ENCODE measurements at places on chromosomes 1 and 21.
A peak's percentile ranks its signal among the peaks of the same experiment; 100 is the strongest.

DNA sequence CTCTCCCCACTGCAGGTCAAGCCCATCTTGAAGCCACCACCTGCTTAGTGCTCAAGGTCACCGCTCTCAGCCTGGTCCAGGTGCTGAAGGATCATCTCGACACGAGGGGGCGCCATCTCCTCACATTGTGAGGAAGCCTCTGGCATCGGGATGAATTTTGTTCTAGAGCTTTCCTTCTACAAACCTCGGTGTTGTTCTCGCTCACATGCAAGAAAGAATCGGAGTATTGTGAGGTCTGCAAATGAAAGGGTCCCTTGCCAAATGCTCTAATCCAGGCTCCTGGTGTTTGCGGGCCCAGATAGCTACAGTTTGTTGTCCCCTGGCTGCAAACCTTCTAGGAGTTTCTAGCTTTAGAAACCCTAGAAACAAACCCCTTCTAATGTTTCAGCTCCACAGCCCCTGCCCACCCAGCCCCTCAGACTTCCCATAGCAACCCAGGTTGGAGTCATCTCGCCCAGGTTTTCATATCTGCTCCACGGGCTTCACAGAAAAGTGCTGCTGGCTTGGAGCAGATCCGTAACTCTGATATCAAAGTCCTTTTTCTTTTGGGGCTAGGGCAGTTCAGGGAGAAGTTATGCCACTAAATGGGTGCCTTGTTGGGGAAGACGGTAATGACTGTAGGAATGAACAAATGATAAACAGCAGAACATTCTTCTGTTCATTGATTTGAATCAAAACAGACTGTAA is 8.6 kb upstream of the ATP5PO start:
- DNase-seq: peak; percentile 21

DNA sequence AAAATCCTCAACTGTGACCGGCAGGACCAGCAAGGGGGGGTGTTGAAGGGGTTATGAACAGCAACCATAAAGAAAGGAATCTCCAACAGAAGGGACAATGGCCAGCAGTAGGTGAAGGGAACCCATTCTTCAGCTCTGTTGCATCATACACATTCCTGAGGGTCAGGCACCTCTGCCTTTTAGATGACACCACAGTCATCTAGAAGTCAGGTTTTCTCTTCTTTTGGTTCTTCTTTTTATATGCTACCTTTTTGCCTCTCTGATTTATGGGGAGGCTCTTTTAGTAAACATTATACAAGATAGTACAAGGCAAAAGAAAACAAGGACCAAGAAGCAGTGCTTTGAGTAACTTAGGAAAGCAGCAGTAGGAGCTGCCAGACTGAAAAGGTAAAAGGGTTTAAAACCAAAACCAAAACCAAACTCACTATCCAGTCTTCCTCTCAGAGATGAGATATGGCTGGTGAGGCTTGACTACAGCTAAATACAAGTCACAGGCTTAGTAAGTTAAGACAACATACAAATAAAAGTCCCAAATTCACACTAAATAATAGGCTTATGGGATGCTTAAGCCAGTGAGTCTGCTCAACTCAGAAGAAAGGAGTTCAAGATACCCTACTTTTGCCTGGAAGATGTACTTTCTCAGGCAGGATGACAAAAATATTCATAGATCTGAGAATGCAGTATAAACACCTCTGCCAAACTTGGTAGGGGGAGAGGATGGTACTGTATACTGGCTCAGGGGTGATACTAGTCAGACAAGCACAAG is 4.1 kb downstream of the TEX38 start:
- DNase-seq: no peak

DNA sequence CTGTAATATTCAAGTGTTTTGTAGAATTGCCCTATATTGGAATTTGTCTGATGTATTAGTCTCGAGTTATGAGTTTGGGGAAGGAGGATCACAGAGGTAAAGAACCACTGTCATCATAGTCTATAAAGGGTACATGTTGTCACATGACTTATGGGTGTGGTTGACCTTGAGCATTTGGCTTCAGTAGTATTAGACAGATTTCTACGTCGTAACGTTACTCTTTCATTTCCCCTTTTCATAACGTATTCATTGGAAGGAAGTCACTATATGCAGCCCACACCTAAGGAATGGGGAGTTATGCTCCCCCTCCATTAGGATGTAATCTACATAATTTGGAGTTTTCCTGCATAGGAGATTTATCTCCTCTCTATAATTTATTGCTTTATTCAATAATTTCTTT is 110.1 kb upstream of the VAV3 start:
- DNase-seq: no peak

- DNase-seq: peak; percentile 56
Measured at GRCh38 chr1:29569971-29570634, 333.8 kb downstream of the PTPRU start.

GRCh38 chr1:205346956-205347574 is 9.7 kb downstream of the KLHDC8A start:
- DNase-seq: no peak

DNA sequence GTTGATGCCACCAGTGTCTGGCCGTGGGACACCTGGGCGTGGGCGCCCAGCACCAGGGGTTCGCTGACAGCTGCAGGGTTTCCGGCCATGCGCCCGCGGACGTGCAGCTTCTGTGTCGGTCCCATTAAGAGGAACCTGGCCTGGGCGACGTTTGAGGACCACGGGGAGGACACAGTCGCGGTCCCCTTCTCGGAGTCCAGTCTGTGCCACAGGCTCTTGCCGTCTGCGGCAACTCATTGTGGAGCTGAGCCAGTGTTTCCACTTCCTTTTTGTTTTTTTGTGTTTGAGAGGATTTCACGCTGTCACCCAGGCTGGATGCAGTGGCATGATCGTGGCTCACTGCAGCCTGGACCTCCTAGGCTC is 1.6 kb upstream of the C1orf159 start:
- DNase-seq: no peak

DNA sequence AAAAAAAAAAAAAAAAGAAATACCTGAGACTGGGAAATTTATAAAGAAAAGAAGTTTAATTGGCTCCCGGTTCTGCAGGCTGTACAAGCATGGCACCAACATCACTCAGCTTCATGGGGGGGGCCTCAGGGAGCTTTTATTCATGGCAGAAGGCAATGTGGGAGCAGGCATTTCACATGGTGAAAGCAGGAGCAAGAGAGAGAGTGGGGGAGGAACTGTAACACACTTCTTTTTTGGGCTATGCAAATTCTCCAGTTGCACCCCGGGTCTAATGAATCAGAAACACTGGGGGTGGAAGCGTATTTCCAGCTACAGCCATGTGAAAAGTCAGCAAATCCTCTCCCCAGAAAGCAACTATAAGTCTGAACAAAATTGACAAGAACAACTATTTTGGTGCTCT is 11.8 kb upstream of the SOD1 start:
- DNase-seq: no peak

GRCh38 chr21:33374080-33374449 is 29.1 kb upstream of the IFNGR2 start:
- no peak for DNase-seq

GRCh38 chr1:211520641-211521040 is 28.7 kb upstream of the RD3 start:
- no peak for DNase-seq

- DNase-seq: no peak
Measured at GRCh38 chr1:199742547-199742946, 285.0 kb upstream of the NR5A2 start.

DNA sequence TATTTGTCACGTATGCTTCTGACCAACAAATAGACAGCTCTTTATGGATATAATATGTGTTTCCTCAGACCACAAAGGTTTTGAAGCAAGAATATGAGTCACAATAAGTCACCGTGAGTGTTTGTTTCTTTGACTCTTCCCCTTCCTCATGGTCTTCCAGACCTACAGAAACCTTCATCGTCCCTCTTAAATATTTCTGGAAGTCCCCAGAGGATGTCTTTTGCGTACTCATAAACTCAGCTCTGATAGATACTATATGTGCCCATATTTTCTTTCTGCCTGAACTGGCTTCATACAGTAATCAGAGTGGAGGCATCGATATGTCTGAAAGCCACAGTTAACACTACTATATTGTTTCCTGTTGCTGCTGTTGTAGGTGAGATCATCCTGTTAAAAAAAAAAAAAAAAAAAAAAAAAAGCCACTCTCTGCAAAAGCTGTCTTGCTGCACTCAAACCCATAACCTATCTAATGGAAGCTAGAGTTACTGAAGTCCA is 38.4 kb downstream of the ADAMTS1 start:
- DNase-seq: no peak

- no peak for DNase-seq
Measured at GRCh38 chr1:172900376-172900997, 150.3 kb downstream of the TNFSF18 start.

- DNase-seq: no peak
Measured at GRCh38 chr1:114468710-114469468, 42.1 kb downstream of the TRIM33 start.

GRCh38 chr1:203271018-203271743 is 34.1 kb upstream of the BTG2 start:
- no peak for DNase-seq

DNA sequence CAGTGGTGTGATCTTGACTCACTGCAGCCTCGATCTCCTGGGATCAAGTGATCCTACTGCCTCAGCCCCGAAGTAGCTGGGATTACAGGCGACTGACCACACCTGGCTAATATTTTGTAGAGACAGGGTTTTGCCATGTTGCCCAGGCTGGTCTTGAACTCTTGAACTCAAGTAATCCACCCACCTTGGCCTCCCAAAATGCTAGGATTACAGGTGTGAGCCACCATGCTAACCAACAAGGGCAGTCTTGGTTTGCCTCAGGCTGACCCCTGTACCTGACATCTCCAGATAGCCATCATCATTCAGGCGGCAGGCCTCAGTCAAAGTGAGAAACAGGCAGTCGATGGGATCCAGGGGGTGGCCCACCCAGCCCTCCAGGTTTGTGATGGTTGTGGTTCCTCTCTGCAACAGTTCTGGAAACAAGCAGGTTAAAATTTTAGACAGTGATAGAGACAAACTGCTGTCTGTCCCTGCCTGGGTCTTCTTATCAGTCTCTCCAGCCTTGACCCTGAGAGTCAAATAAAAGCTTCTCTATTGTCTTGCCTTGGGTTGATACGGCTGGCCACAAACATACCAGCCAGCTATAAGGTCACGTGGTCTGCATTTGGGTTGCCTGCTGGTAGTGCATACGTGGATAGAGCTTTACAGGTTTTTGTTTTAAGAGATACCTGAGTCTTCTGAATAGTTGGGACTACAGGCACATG is 26.8 kb downstream of the UROD start:
- no peak for DNase-seq

GRCh38 chr1:242886137-242886536 is 361.6 kb upstream of the PLD5 start:
- no peak for DNase-seq

- peak; percentile 80 for DNase-seq
Measured at GRCh38 chr21:41678924-41679318, 87.9 kb downstream of the RIPK4 start.

GRCh38 chr1:208061118-208061517 is 150.2 kb upstream of the CD34 start:
- DNase-seq: no peak

DNA sequence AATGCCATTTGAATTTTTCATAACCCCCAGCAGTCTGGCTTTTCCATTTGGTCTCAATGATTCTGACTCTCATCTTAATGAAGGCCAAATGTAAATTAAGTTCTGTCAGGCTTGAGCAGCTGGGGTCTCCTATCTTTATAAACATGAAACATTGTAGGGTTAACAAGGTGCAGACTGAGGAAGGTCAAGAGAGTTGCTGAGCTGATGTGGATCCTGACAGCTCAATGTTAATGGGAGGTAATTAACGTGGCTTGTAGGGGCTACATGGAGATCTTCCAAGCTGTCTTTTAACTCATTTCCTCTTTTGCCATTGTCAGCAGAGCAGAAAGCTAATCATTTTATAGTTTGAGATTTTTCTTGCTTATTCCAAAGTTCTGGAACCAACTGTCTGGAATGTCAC is 55.2 kb downstream of the FGGY start:
- DNase-seq: no peak

- no peak for DNase-seq
Measured at GRCh38 chr1:84166797-84167196, 22.7 kb downstream of the PRKACB start.

GRCh38 chr1:202794051-202794740 is 14.0 kb downstream of the KDM5B start:
- no peak for DNase-seq

- DNase-seq: no peak
Measured at GRCh38 chr1:66166753-66167152, 367.2 kb upstream of the SGIP1 start.

GRCh38 chr1:111727056-111727455 is 12.1 kb downstream of the INKA2 start:
- DNase-seq: no peak

DNA sequence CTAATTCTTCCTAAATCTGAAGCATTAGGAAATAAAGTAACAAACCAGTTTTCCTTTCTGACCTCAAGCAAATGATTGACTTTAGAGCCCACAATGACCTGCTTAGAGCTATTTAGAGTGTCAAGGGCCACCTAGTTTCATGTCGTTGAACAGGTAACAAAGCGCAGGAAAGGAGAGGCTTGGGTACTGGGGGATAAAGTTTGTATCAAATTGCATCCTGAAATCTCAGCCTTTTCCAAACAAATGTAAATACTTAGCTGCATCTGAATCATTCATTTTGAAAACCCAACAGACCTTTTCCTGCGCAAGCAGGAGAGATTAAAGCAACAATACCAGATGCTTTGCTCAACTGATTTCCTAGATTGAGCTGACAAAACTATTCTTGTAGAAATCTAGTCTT is 121.2 kb downstream of the NRIP1 start:
- no peak for DNase-seq

- DNase-seq: no peak
Measured at GRCh38 chr1:61851849-61852669, 109.8 kb downstream of the PATJ start.

GRCh38 chr1:240695416-240695815 is 83.5 kb upstream of the GREM2 start:
- no peak for DNase-seq

DNA sequence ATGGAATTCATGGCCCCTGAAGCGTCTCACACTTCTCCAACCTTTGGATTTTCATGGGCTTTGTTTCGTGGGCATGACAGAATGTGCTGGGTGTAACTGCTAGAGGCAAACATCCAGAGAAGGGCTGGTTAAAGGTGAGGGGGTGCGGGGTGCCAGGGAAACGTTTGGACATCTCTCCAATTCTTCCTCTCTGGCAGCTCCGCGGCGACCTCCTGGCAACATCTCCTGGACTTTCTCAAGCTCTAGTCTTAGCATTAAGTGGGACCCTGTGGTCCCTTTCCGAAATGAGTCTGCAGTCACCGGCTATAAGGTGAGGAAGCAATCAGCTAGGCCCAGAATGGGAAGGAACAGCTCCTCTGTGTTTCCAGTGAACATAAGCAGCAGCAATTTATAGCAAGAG is 12.0 kb downstream of the TMEM81 start:
- no peak for DNase-seq

DNA sequence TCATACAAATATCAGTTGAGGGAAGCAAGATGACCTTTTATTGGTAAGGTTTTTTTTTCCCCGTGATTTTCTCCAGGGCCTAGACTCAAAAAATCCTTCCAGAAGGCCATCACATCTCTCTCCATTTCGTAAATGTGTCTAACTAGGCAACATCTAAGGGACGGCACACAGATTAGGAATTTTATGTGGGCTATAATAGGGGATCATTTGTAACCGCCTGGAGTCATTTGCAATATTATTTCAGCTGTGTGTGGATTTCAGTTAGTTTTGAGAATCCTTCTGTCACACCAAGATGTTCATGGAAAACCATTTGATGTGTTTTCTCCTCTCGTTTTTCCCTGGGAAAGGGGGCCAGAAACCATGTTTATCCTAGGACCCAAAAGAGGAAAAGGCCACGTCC is 63.1 kb downstream of the ATP5PO start:
- no peak for DNase-seq
